Right hindlimb (tissue), 1 donor: ENCODE measurements at places on chromosomes 13 and 19.
A peak's percentile ranks its signal among the peaks of the same experiment; 100 is the strongest.

DNA sequence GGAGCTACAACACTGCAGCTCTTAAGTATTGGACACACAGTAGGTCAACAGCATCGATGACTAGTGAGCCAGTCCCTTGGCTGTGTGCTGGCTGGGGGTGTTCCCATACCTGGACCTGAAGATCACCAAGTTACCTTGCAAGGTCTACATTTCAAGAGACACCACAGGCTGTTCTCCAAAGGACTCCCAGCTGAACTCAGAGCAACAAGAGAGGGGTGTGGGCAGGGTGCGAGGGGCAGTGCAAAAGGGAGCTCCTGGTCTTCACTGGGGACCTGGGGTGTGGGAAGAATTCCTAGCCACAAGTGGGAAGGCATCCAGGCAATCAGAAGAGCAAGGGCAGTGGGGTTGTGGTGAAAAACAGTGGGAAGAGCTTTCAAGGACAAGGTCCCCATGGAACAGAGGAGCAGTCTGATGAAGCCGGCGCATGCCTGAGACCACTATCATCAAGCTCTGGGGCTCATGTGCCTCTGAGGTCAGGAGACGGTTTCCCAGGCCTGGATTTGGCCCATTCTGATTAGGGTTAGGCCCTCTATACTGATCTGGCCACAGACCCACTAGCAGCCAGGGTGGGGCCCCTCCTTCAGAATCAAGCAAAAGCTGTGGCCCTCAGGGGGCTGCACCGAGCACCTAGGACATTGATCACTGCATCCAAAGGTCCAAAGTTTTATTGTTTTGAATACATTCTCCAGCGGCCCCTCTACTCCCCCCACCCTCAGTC lies 4.7 kb upstream of the GSK3A start:
- DNase-seq = peak; percentile 19

- no peak for DNase-seq
These were observed 22.5 kb upstream of the ZNF845 start for GRCh38 chr19:53311044-53311443.

DNA sequence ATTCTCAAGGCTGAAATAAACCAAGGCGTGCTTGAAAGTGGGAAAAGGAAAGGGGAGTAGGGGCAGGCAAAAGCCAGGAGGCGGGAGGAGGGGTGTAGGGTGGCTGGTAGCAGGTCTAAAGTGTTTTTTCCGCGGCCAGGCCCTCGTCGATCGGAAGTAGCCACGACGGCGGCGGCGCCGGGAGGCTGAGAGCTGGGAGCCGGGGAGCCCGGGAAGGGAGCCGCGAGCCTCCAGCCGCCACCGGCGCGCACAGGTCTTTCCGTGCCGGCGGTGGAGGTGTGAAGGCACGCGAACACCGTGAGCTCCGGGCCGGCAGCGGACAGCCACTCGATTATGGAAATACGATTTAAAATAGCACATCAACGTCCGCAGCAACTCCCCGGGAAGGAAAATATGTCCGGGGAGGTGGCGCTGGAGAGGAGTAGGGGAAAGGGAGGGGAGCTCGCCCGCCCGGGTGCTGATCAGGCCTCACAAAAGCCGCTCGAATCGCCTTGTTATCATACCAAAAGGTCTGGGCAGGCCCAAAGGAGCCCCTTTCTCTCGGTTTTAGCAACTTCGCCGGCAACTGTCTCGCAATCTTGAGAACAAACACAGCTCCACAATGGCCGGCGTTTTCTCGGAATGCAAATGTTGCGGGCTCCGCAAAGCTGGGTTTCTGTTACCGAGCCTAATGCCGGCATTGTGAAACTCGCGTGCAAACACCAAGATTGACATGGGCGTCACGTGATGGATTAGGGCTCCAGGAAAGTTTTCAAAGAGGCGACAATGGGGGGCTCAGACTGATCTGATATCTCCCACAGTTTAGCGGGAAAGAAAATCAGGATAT lies 2.9 kb upstream of the PCDH8 start:
- DNase-seq = peak; percentile 65

- DNase-seq = no peak
These were observed 31.9 kb downstream of the PAK4 start for GRCh38 chr19:39157275-39157996.

DNA sequence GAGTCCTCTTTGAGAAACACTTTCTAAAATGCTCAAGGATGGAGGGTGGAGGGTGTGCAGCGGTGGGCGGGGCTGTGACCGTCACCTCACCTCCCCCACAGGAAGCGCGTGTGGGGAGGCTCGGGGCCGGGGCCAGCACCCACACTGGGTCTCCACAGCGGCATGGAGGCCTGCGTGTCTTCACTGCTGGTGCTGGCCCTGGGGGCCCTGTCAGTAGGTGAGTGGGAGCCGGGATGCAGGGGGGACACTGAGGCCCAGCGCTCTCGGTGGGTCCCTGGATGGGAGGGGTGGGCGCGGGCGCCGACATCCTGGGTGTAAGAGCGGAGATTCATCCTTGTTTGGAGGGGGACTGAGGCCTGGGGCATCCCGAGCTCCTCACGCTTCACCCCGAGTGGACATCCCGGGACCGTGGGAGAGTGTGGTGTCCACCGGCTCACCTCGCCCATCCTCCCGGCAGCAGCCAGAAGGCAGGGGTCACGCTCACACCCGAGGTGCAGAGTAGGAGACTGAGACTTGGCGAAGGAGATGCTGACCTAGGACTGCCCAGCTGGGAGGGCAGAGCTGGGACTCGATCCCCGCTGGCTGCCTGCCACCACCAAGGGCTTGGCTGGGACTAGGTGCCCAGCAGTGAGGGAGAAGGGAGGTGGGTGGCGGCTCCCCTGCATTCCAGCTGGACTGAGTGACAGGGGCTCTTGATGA lies at the start of gene GZMM:
TSS of gene GZMM (plus strand) at position 144 of the 699 bp plus-strand sequence. CDS start at position 163, 19 bp downstream.
- DNase-seq = no peak

- no peak for DNase-seq
These were observed 875.0 kb downstream of the SLITRK1 start for GRCh38 chr13:83007226-83007625.

GRCh38 chr19:49520705-49521319 lies 7.0 kb upstream of the RCN3 start:
- no peak for DNase-seq
